Fibroblast of skin of left quadriceps (primary cell): ENCODE measurements at places on chromosomes 6 and 20.

DNA sequence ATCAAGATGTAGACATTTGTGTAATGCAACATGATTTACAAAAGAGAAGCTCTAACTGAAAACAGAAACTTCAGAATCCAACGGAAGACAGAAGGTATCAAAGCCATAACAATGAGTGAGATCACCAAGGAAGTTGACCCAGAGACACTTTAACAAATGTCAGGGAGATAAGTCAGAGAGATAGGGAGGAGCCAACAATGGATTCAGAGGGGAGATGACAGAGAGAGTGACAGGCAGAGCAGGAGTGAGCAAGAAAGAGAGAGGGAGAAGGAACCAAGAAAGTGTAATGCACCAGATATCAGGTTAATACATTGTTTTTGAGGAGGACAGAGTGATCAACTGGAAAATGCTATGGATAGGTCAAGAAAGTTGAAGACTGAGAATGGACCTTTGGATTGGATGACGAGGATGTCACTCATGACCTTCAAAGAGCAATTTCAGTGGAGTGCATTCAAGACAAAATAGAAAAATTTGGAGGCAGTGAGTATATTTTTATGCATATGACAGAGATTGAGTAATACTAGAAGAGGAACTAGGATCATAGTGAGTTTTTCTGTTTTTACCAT lies 86.6 kb downstream of the TRDN start:
- no peak for DNase-seq

- DNase-seq = no peak
Measured at GRCh38 chr6:139676718-139677117, 302.3 kb upstream of the CITED2 start.

- peak; percentile 33 for DNase-seq
Measured at GRCh38 chr20:46512943-46513844, at the start of gene ZNF334. Gene ZNF334 (minus strand): TSS chr20:46513559. CDS start chr20:46512102, 1,457 bp downstream.

- peak; percentile 52 for DNase-seq
Measured at GRCh38 chr20:8756410-8756809, 312.5 kb upstream of the PLCB4 start.

DNA sequence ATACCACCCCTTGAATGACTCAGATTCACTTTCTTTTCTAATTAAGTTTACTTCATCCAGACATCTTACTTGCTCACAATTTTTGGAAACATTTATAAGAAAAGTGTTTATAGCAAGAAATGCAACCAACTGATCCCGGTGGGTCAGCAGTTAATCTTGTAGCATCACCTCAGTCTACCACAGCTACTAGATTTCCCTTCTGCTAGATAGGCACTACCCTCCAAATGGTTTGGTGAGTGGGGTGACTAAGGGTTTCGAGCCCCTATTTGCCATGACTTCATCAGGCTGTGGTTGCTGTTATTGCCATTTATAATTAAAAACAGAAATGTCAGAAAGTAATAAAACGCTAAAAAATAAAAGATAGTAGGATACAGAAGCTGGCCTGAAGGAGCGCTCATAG lies 930.1 kb upstream of the GJE1 start:
- DNase-seq = peak; percentile 85

DNA sequence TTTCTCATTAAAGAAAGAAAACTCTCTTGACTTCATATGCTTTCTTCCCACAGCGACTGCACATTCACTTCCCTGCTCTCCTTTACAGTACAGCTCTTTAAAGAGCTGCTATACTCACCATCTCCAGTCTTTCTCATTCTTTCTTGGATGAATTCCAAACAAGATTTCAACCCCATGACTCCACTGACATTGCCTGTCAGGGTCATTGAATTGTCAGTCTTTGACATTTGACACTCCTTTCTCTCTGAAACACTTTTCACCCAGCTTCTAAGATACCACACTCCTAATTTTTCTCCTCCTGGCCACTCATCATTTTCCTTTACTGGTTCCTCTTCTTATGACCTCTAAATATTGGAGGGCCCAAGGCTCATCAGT lies 811 bp upstream of the ARMH2 start:
- DNase-seq = no peak

- no peak for DNase-seq
Measured at GRCh38 chr20:59790346-59790745, 143.1 kb downstream of the SYCP2 start.

- no peak for DNase-seq
Measured at GRCh38 chr20:37071481-37071911, 24.3 kb downstream of the RBL1 start.

- DNase-seq = no peak
Measured at GRCh38 chr20:32727683-32728082, 15.6 kb downstream of the COMMD7 start.

DNA sequence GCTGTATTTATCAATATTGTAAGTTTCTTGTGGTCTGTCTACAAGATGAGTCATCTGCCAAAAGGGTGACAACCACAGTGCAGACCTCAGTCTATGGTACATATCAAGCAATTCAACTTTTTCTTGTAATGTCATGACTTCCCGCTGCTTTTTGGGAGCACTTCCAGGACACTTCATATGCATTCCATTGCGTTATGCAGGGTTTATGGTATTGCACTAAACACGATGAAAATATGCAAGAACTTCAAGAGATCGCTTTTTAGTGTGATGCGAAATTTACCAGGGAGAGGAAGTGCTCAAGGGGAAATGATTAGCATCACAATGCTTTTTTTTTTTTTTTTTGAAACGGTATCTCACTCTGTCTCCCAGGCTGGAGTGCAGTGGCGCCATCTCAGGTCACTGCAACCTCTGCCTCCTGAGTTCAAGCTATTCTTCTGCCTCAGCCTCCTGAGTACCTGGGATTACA lies 166.5 kb downstream of the TFAP2A start:
- DNase-seq = no peak

DNA sequence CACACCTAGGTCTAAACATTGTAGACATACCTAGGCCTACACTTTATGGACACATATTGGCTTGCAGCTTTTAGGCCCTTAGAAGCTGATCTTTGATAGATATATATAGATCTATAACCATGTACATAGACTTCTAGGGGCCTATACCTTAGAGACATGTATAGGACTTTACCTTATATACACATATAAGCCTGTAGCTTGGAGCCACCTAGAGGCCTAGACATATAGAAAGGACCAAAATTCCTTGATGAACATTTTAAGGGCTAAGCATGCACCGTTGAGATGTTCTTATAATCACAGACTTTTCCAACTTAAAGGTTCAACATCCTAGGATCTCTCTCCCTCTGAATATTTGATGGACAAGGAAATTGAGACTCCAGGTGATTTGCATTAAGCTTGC lies 371.7 kb upstream of the SASH1 start:
- DNase-seq = no peak
